ENCODE measurements at places on chromosomes 2 and 18.

- ATAC-seq, result no peak
Measured at GRCh38 chr2:3324404-3325281, 53.0 kb downstream of the EIPR1 start.

- ATAC-seq, result no peak
Measured at GRCh38 chr2:120591572-120591971, 144.1 kb upstream of the GLI2 start.

- no peak for ATAC-seq
Measured at GRCh38 chr2:134359367-134360081, 105.7 kb downstream of the MGAT5 start.

DNA sequence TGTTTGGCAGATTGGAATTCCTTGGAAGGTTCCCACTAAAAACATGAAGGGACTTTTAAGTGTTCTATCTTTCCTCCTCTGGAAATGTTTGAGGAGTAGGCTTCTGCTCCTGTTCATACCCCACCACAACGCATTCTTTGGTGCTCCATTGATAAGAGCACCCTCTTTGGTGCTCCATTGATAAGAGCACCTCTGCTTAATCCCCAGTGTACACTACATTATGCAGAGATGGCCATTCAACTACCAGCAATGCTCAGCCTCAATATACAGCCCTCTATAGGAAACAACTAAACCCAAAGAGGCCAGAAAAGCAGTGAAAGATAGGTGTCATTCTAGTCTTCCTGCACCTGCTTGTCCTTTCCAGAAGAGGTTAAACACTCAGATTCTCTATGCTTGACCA is 1.8 kb upstream of the CHAC2 start:
- ATAC-seq, result no peak

GRCh38 chr2:17752246-17752645 is 1.4 kb downstream of the SMC6 start:
- ATAC-seq, result no peak

GRCh38 chr2:112174383-112174782 is 36.2 kb downstream of the FBLN7 start:
- ATAC-seq, result no peak

DNA sequence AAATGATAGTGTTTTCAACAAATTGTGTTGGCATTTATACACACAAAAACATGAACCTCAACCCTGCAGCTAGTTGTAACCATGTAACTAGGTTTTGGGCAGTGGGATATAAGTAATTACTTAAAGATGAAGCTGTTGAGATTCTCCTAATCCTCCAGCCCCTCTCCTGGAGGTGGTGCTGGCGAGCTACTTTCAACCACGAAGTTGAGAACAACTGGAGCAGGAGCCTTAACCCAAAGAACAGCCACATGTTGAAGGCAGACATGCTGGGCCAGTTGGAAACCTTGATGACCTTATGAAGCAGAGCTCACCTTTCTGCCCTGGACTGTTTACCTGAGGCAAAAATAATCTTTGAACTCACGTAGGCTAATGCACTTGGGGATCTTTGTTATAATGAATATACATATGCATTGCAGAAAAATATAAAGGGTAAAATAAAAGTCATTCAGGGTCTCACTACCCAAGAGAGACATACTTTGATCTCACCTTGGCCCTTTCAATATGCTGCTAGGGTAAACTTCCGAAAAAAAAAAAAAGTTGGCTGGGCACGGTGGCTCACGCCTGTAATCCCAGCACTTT is 89.6 kb upstream of the NPAS2 start:
- peak; percentile 76 for ATAC-seq

DNA sequence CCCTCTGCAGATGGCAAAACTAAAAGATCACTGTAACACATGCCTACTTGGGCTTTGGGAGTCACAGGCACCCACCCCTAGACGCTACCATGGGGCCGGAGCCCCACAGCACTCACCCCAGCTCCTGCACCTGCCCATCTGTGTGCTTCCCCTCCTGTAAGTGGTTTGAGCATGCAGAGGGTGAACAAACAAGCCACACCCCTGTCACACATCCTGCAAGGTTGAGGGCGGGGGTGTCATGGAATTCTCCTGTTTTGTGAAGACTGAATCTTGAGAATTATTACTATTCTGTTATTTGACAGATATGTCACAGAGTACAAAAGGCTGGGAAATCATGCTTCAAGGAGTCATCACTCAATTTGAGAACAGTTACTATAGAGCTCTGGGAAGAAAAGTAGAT is 60.9 kb downstream of the RFTN2 start:
- ATAC-seq, result peak; percentile 57

- ATAC-seq, result no peak
Measured at GRCh38 chr2:18605115-18605514, 15.7 kb upstream of the NT5C1B start.

DNA sequence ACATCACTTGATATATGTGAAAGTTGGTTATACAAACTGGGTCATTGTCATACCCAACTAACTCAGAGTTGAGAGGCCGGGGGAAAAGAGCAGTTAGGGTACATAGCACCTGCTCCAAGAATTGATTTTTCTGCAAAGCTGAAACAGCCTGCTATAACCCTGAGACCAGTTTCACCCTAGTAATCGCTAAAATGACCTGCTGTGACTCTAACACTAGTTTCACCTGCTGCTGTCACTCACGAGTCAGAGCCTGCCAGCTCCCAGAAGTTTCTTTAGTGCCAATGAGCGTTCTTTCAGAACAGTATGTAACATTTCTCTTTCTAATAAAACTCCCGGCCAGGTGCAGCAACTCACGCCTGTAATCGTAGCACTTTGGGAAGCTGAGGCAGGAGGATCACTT is 28.0 kb downstream of the SRSF7 start:
- no peak for ATAC-seq

DNA sequence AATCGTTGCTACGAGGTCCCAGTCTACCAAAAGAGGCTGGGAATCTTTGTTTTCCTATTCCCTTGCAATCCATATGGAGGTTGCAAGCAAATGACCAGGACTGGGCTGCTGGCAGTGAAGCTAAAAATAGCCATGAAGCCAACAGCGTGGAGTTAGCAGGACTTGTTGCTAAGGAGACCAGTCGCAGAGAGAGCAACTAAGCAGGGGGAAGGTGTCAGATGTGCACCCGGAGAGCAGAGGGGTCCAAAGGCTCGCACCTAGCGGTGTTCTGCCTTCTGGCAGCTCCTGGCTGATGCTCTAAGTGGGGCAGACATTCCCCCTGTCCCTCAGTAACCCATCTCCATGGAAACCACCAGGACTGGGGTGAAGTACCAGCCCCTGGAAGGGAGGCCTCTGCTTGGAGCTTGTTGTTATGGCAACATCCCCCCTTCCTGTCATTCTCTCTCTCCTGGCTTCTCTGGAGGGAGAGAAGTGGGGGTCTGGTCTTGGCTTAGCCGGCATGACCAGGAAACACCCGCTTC is 84.6 kb downstream of the DNMT3A start:
- ATAC-seq, result no peak

DNA sequence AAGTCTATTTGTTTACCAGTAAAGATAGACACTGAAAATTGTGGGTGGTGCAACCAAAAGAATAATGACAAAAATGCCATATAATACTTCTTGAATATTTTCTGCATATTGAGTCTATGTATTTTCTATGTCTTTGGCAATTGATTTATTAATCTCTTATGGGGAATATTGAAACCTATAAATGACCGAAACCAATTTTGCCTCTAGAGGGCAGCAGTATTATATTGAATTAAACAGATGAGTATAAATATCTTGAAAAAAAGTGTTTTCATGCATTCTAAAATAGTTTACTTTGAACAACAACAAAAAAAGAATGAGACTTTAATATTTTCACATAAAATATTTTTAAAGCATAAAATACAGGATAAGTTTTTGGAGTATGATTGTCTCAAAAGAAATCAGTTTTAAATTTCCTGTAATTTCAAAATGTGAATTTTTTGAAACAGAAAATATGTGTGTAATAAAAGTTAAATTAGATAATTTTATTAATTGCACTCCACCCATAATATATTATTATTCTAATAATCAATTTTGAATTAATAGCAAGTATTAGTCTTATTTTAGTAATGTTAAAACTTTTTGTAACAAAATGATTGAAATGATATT is 49.9 kb upstream of the CALCRL start:
- ATAC-seq, result no peak

- ATAC-seq, result peak; percentile 46
Measured at GRCh38 chr2:28635191-28635611, 116.4 kb upstream of the PPP1CB start.

DNA sequence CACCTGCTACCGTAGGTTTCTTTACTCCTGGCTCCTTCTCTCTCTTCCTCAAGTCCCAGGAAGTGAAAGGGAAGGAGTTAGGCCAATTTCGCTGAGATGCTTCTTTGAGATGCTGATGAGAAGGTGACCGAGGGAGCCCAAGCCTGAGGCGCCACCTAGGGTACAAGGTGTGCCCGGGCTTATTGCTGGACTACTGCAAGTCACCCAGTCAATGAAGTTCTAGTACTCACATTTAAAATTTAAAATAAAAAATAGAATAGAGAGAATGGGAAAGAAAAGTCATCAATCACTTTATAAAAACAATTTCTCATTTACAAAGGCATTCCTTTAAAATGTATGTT is 45.3 kb downstream of the ACAA2 start:
- peak; percentile 77 for ATAC-seq

- no peak for ATAC-seq
Measured at GRCh38 chr2:105400138-105400540, 1.3 kb upstream of the FHL2 start.

Data from esophagus mucosa (tissue), 1 donor.